ENCODE measurements at places on chromosomes 1 and 21. TPM values are rescaled to one million over a fixed set of nuclear protein-coding genes. Genes with fewer than 3 reads are reported as not detected.

The GABRD gene
- 3.0 TPM for total RNA-seq

- no peak for DNase-seq
These were observed 548.8 kb upstream of the ADAMTS5 start for GRCh38 chr21:27515676-27516075.

- DNase-seq = no peak
These were observed 193.1 kb upstream of the EDN2 start for GRCh38 chr1:41677620-41678019.

The TNNT2 gene
- total RNA-seq = not detected

DNA sequence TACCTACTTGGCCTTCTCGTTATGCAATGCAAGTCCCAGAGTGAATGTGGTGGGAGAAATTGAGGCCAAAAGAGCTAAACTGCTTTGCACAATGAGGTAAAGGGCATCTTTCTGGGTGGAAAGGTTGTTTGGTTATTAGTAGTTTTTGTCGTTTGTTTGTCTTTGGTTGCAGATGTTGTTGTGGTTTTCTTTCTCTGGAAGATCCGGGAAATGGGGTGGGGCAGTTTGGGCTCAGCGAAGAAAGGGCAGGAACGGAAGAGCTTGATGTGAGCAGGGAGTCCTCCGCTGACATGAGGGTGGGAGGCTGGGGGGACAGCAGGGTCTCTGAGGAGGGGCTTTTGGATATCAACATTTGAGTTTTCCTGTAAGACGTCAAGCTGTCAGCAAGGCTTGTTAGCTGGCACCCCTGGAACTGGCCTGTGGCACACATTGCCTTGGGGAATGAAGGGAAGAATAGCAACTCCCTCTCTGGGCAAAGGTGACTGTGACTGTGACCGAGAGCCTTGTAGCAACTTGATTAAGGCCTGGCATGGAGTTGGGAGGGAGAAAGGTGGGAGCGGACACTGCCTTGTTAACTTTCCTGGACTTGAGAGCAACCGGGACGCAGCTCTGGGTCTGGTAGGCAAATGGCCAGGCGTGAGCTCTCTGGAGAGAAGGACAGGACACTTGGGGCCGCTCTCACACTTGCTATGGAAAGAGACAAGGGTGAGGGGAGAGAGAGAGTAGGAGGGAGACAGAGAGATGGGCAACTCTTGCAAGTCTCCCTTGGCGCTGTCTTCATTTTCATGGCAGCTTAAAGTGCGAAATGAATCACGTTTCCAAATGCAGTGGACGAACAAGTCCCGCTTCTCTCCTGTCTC is 15.4 kb upstream of the OPRD1 start:
- DNase-seq = no peak

DNA sequence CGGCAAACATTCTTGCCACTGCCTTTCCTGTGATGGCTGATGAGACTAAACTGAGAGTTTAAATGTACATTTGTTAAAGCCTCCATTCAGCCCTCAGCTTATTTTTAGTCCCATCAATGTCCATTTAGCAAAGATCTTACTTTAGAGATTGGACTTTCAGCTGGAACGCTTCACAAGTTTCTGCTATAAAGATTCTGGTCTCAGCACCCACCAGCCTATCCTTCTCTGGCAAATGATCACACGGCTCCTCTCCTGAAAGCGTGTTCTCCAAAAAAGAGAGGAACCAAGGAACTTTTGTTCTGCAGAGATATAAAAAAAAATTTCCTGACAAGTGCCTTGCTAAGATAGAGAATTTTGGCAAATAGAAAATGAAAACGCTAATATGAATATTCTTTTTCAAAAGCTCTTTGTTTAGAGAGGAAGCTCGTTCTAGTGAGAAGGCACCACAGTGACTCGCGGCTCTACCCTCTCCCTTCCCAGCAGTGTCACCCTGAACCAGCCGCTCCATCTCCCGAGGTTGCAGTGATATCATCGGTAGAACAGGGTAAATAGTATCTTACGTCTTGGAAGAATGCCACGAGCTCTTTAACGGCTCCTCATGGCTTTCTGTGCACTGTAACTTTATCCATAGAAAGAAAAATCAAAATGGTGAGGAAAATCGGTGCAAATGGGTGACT is 200.2 kb downstream of the APP start:
- DNase-seq = no peak

- no peak for DNase-seq
These were observed 156.2 kb downstream of the TGFBR3 start for GRCh38 chr1:91729621-91730358.

The GIPC2 gene
- 0.26 TPM for total RNA-seq

All from Panc1 (cell line).